ENCODE measurements at places on chromosomes 5 and 9.
A peak's percentile ranks its signal among the peaks of the same experiment; 100 is the strongest.

DNA sequence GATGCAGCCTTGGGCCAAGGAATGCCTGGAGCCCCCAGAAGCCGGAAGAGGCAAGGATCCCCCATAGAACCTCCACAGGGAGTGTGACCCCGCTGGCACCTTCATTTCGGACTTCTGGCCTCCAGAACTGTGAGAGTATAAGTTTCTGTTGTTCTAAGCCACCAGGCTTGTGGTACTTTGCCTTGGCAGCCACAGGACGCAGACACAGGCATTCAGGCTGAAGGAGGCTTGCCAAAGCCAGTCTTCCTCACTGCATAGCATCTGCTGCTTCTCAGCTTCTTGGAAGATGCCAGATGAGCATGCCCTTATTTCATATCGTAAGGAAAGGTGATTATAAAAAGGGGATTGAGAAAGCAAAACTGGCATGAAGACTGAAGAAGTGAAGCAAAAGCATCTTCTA is 61.1 kb upstream of the TAS2R1 start:
- DNase-seq: no peak

GRCh38 chr5:147578228-147579024 is 68.6 kb upstream of the DPYSL3 start:
- DNase-seq: no peak

GRCh38 chr9:72579880-72580550 is 58.6 kb downstream of the TMC1 start:
- DNase-seq: no peak

DNA sequence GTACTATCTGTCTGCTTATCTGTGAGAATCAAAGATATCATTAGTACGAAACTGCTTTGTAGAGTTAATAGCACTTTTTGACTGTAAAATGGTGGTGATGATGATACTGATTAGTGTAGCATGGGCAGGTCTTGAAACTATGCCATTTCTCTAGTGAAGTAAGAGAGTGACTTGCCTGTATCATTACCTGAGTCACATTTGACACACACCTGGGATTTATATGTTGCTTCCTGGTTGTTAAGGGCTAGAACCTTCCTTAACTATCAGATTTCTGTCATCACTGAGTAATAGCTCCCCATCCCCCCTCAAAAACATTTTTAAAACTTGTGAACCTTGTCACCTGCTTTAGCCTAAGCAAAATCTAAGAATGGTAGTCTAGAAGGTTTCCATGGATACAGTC is 135.6 kb upstream of the RORB start:
- no peak for DNase-seq

GRCh38 chr9:131733541-131734061 is 6.3 kb downstream of the RAPGEF1 start:
- peak; percentile 83 for DNase-seq

DNA sequence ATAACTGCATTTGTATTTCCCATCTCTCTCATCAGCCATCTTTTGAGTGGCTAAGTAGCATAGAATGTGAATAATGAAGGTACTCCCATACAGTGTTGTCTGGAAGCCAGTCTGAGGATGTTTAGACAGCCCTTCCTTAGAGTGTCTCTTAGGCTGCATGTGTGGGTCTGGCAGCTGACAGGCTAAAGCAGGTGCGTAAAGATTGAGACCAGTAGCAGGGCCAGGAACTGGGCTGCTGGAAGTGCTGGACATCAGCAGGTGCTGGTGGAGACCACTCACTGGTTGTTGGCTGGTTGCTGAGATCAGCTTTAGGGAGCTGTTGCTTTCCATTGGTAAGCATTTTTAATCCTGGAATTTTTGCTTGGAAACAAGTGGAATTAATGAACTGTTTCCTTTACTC is 197.5 kb downstream of the PCSK5 start:
- no peak for DNase-seq

- DNase-seq: no peak
Measured at GRCh38 chr9:4984171-4984620, 876 bp upstream of the JAK2 start.

DNA sequence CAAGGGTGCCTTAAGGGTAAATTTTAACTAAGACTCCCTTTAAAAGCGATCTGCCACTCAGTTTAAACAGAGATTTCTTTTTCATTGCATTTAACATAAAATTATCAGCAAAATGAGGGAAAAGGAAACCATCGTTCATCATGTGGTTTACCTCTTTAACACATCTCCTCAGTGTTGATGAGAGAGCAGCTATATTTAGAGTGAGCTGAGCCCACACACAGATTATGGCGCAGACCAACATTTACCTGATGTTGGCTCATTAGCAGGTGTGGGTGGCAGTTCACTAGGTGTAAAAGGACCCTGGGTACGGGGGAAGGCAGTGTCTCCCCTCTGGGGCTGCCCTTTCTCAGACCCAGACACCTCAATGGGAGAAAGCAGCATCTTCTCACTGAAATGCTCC is 149.8 kb downstream of the ENTREP1 start:
- DNase-seq: no peak

GRCh38 chr9:19162026-19162366 is 34.7 kb upstream of the PLIN2 start:
- no peak for DNase-seq

DNA sequence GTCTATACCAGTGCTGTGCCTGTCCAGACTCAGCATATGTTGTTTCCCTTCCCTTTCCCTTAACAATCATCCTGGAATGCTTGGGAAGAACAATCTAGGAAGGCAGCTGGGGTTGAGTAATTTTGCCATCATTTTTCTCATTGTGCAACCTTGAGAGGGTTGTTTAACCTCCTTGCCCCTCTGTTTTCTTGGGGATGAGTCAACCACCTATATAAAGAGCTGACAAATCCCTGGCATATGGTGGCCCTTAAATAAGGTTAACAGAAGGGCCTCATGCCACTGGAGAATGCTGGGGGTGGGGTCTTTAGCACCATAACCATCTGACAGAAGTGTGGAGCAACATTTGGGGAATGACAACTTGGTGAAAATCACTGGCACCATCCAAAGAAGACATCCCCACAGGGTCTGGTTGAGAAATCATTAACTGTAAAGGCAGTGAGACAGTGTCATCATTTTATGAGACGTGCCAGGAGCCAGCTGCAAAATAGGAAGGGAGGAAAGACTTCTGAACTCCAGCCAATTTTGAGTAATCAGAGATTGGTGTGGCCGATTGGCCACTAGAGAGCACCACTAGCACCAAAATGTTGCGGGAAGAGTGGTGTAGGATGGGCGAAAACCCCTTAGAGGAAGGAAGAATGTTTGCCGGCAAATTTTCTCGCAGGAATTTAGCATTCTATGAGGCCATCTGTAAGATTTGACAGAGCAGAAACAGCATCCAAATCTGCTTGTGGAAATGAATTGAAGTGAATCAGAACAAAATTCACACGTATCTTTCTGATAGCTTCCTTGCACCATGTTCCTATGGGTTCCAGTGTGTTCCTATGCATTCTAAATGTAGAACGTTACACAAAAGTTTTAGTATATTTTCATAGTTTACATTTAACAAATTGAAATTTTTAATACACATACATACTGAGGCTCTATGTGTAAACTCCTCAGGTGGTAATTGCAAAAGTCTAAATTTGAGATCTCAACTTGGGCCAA is 113.8 kb downstream of the MSX2 start:
- DNase-seq: peak; percentile 52

GRCh38 chr5:147051193-147051592 is 172.6 kb upstream of the PPP2R2B start:
- no peak for DNase-seq

GRCh38 chr9:135087489-135087792 is at the start of gene OLFM1:
Gene OLFM1, plus strand, starts transcription at chr9:135087668. Its CDS starts 322 bp downstream, at chr9:135087990.
- DNase-seq: peak; percentile 26
